ENCODE measurements at places on chromosomes 1 and 21.

- DNase-seq = no peak
Observed at GRCh38 chr21:43971201-43971991, 40.7 kb upstream of the TRAPPC10 start.

GRCh38 chr1:36951761-36952160 is 82.6 kb downstream of the GRIK3 start:
- no peak for DNase-seq

DNA sequence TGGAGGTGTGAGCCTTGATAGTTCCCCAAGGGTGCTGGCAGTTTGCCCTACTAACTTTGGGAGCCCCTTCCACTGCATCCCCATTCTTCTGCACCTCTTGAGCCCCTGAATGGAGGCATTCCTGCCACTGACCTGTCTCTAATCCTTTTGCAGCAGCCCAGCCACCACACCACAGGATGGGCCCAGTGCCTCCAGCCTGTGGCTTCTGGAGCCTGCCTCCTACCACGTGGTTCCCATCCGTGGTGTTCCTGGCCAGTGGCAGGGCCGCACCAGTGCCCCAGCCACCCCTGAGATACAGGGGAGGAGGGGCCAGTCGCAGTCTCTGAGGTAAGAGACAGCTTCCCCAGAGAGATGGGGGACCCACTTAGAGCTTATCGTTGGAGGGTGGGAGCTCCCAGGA is 14.4 kb downstream of the INAVA start:
- no peak for DNase-seq

- DNase-seq = no peak
Observed at GRCh38 chr1:113579256-113580018, 179.8 kb downstream of the PHTF1 start.

DNA sequence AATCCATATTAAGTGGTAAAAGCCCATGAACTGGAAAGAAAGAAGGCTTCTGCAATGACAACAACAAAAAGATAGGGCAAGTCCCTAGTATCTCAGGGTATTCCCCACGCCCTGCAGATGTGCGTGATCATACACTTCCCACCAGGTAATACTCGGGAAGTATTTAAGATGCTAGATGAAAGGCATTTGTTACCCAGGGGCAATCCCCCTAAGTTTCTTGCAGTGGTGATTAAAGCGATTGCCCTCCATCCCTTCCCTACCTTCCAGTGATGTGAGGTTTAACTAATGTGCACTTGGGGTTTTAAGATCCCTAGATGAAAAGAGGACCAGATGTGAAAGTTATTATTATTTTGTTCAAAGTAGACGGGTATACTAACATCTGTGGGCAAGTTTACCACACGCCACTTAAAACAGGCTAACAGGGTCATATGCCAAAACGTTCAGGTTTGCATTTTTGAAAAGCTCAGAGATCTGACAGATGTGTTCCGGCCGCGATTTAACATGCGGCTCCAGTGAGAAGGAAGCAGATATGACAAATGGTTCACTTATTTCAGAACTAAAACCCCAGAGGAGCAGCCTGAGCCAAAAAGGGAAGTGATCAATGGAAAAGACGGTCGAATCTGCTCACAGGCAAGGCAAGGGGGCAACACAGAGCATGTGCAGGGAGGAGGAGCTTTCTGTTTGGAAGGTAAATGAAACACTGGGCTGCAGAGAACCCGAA is 17.4 kb downstream of the TIAM1 start:
- DNase-seq = no peak

GRCh38 chr1:246784621-246785493 is 60.6 kb downstream of the SCCPDH start:
- no peak for DNase-seq

- DNase-seq = no peak
Observed at GRCh38 chr1:192133350-192133926, 24.8 kb upstream of the RGS18 start.

DNA sequence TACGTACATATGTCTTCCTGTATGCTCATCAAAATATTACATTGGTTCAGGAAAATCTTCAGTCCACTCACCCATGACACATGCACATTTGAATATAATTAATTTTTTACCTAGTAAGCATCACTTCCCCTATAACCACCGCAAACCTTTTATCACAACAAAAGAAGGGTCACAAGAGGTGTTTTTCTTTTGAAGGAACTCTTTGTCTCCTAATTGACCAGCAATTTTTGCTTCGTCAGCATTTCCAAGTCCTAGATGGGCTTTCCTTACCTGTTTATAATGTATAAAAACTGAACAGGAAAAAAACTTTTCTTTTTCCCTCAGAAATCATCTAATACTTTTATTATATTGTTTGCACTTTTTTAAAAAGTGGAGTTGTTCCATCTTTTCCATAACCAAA is 631.3 kb downstream of the PLA2G4A start:
- no peak for DNase-seq

DNA sequence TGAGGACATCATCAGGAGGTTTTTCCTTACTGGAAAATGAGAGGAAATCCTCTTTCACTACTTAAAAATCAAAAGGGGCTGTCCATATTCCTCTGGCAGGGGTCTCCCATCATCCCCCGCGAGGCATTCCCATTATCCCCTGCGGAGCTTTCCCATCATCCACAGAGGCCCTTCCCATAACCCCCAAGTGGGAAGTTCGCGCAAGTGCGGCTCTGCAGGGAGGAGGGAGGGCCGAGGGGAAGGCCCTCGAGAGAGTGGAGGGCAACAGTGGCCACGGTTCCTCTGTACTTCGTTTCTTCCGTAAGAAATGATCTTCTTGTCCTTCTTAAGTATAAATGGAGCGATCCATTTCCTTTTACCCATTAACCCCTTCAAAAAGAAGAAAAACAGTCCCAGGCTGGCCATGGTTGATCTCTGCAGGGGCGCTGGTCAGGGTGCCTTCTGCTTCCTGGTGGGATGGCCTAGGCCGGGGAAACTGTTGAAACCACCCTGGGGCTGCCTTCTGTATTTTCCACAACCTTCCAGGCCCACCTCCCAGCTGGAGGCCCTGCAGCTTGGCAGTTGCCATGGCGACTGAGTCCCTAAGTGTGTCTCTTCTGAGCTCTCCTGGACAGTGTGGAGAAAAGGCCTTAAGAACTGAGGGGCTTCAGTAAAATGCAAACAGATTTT is 3.6 kb upstream of the RSPH1 start:
- no peak for DNase-seq

- DNase-seq = no peak
Observed at GRCh38 chr1:2256435-2257244, 28.5 kb downstream of the SKI start.

DNA sequence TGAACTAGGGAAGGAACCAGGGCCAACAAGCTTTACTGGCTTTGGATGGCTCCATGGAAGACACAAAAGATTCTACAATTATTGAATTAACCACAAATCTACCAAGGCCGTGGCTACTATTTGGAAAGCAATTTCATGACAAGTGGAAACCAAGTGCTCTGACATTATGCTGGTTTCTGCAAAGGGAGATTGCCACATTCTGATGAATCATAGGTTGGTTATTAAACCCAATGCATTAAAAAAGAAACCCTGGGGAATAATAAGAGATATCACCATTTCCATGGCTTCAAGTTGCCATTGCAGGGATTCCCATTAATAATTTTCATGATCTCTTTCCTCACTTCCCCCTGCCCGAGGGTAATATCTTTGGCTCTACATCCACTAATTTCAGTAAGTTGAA is 359.2 kb upstream of the NCAM2 start:
- no peak for DNase-seq

DNA sequence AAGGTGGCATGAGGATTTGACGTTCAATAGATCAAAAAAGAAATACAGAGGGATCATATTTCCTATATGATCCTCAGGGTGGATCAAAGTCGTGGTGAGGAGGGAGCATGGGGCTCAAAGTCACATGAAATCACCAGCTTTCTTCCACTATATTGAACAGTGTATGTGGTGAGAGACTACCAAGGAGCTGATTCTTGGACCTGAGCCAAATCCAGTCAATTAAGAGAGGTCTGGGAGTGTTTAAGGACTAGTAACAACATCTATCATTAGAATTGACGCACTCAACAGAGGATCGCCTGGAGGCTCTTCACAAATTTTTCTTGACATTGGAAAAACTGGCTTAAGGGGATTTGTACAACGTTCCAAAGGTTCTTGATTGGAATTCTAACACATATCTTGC is 267.7 kb upstream of the PROX1 start:
- no peak for DNase-seq

DNA sequence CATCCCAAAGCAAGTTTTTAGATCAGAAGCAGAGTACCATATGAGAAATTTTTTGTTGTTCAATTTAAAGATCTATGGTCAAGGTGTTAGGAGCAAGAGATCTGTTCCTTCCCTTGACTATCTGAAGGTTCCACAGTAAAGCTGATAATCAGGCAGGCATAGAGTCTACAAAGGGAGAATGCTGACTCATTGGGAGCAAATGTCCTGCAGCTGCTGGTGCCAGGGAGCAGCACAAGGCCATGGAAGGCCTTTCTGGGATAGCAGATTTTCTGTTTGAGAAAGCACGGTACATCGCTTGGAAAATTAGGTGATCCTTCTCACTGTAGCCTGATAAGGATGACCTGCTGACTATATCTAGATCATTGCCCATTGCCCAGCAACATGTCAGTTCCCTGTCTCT is 210.1 kb upstream of the C1orf87 start:
- no peak for DNase-seq

DNA sequence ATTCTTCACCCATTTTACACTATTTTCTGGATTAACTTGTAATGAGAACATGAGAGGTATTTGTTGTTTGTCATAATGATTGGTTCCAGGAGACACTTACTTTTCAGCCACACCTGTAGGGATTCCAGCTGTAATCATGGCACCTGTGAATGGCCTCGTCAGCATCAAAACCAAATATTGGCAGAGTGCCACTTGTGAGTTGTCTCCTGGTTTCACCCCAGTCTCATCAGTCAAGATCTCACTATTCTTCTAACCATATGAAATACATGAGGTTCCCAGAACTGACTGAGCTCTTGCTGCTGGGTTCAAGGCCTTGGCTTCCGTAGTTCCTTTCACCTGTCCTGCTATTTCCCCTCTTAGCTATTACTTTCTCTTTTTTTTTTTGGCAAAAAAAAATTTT is 246.6 kb upstream of the ADGRL2 start:
- no peak for DNase-seq

GRCh38 chr1:29004288-29004687 is 89.9 kb downstream of the EPB41 start:
- DNase-seq = no peak

DNA sequence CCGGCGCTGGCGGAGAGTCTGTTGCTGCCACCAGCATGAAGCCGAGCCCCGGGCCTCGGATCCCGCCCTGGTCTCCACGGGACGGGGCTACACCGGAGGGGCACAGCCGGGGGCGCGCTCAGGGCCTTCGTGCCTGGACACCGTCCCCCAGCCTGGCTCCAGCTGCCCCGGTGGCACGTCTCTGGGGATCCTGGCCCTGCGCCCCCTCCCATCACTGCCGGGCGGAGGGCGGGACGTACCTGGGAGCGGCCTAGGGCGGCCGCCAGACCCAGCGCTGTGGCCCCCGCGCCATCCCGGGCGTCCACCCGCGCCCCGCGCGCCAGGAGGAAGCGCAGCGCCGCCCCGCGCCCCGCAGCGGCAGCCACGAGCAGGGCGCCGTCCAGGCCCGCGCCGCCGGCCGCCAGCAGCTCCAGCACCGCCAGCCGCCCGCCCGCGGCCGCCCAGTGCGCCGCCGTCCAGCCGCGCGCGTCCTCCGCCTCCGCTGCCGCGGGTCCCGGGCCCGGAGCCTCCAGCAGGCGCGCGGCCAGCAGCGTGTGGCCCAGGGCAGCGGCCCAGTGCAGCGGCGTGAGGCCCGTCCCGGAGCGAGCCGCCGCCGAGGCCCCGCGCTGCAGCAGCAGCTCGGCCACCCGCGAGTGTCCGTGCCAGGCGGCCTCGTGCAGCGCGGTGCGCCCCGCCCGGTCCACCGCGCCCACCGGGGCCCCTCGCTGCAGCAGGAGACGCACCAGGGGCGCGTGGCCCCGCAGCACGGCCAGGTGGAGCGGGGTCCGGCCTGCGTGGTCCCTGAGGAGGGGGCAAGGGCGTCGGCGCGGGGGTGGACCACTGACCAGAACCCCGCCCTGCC is 1.0 kb downstream of the ANKRD65 start:
- no peak for DNase-seq

- DNase-seq = no peak
Observed at GRCh38 chr1:12276225-12276624, 46.4 kb downstream of the VPS13D start.

DNA sequence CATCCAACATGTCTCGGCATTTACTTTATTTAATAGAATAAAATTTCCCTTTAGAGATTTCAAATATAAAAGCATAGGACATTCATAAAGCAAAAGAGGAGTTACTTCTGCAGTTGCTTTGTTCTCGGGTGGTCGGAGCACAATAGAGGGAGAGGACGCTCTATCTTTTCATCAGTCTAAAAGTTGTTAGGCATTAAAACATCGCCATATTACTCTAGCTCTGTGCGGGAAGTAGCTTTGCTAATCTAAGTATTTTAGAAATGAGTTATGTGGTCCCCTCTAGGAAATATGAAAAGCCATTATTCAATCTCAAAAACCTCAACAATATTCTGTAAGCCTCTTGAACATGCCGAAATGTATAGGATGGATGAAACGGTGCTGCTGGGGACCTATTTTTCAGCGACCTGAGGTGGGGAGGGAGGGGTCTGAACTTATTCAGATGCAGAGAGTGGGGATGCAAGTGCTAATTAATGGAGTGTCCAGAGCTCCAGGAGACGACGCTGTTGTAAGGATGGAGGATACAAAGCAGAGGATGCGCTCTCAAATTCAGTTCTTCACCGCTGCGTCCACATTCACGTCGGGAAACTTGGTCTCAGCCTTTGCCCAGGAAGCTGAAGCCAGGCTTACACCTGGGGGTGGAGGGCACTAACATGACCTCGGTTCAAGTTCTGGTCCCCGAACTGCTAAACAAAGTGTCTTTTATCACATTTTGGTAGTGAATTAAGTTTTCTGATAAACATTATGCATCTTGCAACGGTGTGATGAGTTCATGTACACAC is 6.3 kb downstream of the CDKN2C start:
- no peak for DNase-seq

- no peak for DNase-seq
Observed at GRCh38 chr1:160168609-160169369, 17.4 kb downstream of the ATP1A4 start.

GRCh38 chr1:66401244-66401643 is 132.7 kb upstream of the SGIP1 start:
- no peak for DNase-seq

DNA sequence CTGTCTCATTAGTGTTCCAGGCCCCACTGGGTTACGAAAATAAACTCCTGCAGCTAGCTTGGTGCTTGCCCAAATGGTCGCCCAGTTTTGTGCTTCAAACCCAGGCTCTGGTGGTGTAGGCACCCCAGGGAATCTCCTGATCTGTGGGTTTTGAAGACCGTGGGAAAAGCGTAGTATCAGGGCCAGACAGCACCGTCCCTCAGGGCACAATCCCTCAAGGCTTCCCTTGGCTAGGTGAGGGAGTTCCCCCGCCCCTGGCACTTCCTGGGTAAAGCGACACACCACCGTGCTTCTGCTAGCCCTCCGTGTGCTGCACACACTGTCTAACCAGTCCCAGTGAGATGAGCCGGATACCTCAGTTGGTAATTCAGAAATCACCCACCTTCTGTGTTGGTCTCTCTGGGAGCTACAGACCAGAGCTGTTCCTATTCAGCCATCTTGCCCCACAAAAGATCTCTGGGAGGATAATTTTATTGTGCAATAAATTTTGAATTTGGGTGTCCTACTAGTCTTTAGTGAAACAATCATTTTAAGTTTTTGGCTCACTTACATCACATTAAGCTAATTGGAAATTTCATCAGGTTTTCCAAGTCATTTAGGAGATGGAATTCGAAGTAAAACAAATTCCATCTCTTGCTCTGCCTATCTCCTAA is 9.4 kb upstream of the SLC25A24 start:
- no peak for DNase-seq

All from activated naive CD4-positive, alpha-beta T cell (primary cell).